Stimulated activated CD8-positive, alpha-beta memory T cell treated with anti-CD3 and anti-CD28 coated beads, Interleukin-4, amount 100 ng/mL, for 24 hours (primary cell): ENCODE measurements at places on chromosomes 7 and 10.

DNA sequence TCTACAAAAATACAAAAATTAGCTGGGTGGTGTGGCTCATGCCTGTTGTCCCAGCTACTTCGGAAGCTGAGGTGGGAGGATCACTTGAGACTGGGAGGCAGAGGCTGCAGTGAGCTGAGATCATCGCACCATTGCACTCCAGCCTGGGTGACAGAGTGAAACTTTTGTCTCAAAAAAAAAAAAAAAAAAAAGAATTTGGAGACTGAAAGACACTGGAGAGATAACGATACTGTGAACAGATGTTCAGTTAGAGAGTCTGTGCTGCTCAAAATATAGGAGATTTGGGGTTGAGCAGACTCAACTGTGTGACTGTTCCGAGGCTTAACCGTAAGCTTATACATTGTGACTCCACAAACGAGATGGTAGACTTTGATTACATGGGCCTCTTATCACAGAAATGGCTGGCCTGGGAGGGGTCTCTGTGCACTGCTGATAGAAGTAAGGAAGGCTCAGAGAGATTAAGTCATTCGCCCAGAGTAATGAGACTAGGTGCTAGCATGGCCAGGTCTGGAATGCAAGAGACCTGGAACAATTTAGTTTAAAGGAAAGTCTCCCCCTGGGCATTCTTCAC lies 19.4 kb downstream of the WBP1L start:
- no peak for DNase-seq

DNA sequence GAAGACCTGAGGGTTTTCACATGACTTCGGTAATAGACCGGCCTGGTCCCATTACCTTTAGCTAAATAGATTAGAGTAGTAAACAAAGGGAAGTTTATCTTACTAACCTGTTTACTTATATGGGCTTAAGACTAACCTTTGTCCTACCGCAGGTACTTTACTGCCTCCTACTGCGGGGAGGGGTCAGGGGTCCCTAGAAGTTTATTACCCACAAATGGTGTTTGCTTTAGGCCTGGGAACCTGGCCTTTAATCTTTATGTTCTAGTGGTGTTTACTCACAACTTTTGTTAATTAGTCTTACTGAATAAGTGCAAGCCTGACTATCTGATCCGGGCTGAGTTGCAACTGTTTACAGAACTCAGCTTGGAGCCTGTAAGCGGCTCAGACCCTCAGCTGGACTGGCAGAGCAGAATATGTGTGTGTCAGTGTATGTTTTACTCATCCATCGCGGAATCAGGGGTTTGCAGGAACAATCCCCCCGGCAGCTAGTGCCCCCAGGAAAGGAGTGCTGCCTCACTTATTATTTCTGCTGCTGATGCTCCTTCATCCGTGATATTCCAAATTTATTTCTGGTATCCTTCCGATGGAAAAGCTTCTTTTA lies 578.9 kb upstream of the SEMA3D start:
- DNase-seq = no peak

- no peak for DNase-seq
These were observed 70.8 kb downstream of the LRRC17 start for GRCh38 chr7:102983602-102984001.

GRCh38 chr7:143454091-143454680 lies 10.9 kb downstream of the TAS2R60 start:
- DNase-seq = no peak

GRCh38 chr7:34727464-34727995 lies 69.5 kb downstream of the NPSR1 start:
- no peak for DNase-seq

GRCh38 chr10:31362023-31362641 lies 43.1 kb downstream of the ZEB1 start:
- no peak for DNase-seq

DNA sequence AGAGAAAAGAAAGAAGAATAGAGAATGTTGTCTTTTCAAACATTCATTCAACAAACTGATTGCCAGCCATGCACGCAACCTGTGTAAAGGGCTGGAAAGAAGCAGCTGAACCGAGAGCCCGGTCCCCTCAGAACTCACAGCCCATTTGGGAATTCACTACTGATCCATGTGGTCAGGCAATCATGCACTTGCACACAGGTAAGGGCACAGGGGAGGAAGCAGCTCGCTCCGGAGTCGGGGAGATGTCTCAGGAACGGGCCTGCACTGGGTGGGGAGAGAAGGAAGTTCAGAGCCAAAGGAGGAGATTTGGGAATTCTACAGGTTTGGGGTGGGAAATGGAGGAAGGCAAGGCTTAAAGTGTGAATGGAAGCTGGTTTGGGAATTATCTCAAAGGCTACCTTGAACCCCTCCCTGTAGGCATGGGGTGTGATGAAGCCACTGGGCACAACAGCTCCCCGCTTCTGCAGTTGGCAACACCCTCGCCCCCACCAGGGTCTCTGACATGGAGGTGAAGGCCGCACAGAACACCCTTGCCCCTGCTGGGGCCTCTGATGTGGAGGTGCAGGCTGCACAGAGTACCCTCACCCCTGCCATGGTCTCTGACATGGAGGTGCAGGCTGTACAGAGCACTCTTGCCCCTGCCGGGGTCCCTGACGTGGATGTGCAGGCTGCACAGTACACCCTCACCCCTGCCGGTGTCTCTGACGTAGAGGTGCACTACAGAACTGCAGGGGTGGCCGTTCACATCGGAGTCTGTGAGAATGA lies 194.4 kb upstream of the RNF32 start:
- DNase-seq = no peak

DNA sequence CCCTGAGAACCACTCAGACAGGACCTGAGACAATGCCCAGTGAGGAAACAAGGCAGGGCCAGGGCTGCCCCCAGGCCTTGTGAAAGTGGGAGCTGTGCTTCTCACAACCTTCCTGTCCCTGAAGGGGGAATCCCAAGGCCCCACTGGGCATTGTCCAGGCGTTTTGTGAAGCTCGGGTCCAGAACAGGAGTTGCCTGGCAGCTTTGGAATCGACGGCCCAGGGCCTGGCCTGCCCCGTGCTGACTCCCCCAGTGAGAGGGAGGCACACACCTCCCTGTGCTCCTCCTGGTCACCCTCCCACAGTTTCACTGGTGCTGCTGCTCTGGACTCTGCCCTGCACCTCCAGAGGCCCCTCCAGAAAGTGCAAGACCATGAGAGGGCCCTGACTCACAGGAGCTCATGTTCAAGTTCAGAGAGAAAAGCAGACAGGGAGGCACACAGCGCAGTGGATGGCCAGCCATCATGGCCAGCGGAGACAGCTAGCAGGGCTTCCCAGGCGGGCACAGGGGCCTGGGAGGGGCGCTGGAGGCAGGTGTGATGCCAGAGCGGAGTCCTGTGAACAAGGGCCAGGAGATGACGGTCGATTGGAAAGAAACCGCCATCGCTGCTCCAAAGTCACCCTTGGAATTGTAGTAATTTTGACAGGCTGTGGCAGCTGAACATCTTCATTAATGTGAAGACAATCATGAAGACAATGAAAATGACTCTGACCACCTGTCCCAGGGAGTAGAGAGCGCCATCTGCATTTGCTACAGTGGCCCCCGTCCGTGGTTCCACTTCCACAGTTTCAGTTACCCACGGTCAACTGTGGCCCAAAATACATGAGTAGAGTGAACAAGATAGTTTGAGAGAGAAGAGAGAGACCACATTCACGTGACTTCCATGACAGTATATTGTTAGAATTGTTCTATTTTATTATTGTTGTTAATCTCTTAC lies 103.7 kb downstream of the MKI67 start:
- no peak for DNase-seq

DNA sequence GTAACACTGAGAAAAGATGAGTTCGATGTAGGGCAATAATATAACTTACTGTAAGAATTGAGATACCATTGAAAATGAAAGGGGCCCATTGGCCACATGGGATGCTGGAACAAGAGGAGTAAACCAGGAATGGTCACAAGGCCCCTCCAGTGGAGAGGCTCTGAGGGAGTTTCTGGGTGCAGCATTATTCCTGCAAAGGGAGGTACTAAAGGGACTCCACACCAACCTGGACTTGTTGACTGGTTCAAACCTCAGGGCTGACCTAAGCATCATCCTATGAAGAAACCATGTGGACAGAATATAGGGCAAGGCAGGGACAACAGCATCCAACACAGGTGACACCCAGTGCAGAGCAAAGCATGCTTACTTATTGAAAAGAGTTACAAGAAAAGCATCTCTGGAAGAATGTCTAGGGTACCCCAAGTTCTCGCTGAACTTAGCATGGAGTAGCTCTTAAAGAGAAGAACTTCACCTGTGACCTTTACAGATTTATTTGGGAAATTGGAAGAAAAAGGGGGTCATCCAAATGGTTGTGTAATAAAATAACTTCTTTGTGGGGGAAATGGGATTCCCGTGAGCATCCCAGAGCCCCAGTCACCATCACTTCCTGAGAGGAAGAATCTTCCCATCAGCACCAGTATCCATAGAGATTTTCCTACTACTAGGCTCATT lies 34.7 kb downstream of the PRSS2 start:
- DNase-seq = no peak

DNA sequence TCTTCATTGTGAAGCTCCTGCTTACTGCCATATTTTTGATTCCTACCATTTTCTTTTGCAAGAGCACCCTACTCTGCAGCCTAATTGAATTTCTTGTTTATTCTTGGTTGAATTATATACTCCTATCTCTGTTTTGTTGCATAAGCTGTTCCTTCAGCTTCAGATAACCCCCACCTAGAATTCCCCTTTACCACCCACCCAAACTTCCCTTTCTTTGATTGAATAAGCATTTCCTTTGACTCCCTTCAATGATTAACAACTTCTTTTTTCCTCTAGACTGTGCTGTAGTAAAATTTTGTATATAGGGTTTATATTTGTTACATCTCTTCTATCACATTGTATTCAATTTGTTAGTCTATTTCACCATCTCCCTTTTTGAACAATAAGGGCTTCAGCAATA lies 168.1 kb downstream of the GPR37 start:
- no peak for DNase-seq

GRCh38 chr7:47622946-47623640 lies 41.2 kb upstream of the TNS3 start:
- no peak for DNase-seq

DNA sequence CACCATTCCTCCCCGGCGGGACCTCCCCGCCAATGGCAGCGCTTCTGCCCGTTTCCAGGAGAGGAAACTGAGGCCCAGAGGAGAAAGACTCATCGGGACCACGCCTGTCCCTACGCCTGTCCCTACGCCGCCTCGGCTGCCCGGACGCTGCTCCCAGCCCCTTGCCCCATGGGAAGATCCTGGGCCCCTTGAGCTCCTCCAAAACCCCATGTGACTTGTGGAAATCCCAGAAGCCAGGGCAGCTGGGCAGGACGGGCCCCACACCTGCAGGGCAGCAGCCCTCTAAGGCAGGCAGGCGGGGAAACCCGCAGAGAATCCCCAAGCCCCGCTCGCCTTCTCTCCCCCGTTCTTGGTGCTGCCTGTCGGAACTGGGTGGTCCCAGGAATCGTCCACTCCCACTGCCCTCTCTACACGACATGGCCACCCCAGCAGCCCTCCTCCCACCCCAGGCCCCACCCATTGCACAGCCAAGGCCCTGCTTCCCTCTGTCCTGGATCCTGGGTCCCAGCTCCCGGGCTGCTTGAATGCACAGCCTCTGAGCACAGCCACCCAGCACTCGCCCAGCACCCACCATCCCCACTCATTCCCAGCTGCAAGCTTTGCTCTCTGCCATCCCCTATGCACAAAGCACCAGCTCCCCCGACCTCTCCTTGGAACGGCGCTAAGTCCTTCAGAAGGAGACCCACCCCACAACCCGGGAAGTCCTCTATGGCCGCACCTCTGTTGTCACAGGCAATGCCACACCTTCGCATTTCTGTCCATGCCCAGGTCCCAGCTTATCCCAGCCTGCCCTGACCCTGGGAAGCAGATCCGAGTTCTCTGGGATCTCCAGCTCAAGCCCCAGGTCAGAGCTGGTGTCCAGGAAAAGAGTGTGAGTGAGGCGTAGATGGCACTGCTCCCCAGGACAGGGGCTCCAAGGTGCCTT lies 50.6 kb downstream of the SLC29A4 start:
- no peak for DNase-seq

DNA sequence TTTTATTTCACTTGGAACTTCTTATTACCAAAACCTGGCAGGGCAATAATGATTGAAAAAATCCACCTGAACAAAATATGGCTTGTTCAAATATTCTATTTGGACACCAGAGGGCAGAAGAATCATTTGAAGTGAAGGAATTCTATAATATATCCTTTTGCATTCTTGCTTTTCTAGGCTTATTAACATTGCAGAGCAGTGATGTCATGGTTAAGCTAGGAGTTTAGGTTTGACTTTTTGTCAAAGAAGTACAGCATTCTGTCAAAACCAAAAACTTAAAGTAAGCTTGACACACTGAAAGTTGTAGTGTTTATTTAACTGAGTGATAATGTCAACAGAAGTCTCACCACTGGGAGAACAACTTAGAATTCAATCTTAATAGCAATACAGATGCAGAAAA lies 156.0 kb downstream of the SEMA3D start:
- DNase-seq = no peak

DNA sequence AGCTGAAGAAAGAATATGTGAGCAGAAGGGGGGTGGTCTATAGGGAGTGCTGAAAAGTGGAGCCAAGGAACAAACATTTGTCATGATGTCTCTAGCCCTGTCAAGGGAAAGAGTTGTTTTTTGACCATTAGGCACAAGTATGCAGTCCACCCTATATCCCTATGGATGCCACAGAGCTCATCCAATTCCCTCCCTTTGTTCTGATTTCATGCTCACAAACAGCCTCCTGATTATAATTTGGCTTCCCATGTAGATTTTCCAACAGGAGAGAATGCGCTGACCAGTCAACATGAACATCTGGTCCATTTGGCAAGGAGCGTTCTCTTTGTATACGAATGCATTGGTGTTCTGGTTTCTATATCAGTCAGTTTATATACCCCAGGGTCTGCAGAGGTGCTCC lies 12.1 kb upstream of the CEP41 start:
- DNase-seq = no peak

GRCh38 chr10:35876248-35876647 lies 234.2 kb upstream of the FZD8 start:
- DNase-seq = no peak

- no peak for DNase-seq
These were observed 6.8 kb downstream of the HILPDA start for GRCh38 chr7:128462460-128462859.

GRCh38 chr10:25113191-25114035 lies 61.4 kb upstream of the GPR158 start:
- no peak for DNase-seq

- DNase-seq = no peak
These were observed 270.8 kb upstream of the POM121L12 start for GRCh38 chr7:52764492-52765169.

- no peak for DNase-seq
These were observed 8.1 kb downstream of the STK17A start for GRCh38 chr7:43590862-43591557.

DNA sequence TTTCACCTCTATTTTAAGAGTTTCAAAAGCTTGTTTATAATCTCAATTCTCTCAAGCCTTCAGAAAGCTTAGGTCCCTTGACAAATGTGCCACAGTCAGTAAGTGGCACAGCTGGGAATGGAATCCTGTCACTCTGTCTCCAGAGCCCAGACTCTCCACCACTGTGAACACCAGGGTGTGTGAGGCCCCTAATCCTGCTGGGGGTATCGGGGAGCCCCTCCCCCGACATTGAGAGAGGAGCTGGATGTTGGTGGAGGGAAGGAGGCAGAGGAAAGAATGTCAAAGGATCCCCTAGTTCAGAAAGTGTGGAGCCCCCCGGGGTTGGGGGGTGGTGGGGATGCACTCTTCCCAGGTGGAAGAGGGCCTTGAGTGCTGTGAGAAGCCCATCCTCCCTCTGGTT lies 133.8 kb upstream of the YAE1 start:
- DNase-seq = no peak
